ENCODE measurements at places on chromosomes 12 and 14.

DNA sequence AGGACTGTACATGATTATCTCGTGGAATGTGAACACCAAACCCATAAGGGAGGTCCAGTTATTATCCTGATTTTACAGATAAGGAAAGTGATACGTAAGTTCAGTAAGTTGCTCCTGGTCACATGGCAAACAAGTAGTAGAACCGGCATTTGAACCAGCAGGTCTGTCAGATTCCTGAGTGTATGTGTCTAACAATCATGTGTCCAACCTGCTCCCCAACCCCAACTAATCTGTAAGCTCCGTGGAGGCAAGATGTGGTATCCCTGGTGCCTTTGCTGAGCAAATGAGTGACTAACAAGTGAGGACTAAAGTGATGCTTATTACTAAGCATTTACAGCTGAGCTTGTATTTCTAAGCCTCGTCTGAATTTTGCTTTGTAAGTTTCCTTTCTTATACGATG, 65.9 kb downstream of the PTPN21 start:
- DNase-seq, result no peak

DNA sequence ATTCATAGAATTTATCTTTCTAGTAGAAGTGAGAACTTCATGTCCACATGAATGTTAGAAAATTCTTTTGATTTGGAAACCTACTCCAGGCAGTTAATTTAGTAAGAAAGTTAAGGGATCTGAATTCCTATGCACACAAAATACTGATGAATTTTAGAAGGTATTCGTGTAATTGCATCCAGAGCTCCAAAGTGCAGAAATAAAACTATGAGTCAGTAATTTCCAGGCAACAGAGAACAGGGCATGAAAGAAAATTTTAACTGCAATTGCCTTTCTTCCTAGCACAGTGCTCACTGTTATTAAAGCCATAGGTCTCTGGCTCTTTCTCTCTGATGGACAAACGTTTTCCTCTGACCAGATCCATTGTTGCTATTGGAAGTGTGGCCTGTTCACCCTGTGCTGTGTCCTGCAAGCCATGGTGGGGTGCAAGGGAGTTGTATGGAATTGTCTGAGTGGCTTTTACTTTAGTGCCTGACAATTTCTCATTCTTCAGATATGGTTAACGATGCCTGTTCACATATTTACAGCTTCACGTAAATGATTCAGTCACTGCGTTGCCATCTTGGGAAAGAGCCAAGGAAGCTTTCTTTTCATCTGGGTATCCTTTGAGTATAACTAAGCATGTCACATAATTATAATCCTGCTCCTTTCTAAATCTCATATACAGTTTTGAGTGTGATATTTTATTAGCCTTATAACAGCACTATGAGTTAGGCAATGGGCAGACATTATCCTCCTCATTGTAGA, 145.1 kb downstream of the ACSS3 start:
- no peak for DNase-seq

- DNase-seq, result no peak
Observed at GRCh38 chr12:121442028-121442948, 42.4 kb downstream of the RNF34 start.

DNA sequence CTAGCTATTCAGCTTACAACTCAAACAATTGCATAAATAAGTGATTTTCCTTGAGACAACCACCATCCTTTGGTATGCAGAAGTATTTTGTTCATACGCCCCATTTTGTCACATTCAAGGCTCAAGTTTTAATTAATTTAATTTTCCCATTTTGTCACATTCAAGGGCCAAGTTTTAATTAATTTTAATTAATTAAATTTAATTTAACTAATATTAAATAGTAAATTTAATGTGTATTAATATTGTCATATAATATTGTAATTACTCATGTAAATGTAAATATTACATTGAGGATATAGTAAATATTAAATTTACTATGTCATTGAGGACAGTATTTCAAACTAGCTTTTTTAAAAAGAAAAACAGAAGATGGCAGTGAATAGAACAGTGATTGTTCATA, 216.8 kb upstream of the GARIN2 start:
- no peak for DNase-seq

- no peak for DNase-seq
Observed at GRCh38 chr14:99506276-99506675, 25.1 kb downstream of the CCNK start.

DNA sequence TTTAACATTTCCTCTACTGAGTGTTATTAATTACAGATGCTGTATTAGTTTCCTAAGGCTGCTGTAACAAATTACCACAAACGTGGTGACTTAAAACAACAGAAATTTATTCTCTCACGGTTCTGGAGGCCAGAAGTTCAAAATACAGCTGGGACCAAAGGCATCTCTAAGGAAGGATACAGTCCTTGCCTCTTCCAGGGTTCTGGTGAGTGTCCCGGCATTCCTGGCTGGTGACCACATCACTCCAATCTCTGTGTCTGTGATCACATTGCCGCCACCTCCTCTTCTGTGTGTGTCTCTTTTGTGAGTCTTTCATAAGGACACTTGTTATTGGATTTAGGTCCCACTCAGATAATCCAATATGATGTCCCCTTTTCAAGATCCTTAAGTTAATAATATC, 85.1 kb upstream of the CCDC198 start:
- no peak for DNase-seq

GRCh38 chr12:50302686-50303085, 19.4 kb upstream of the LIMA1 start:
- no peak for DNase-seq

DNA sequence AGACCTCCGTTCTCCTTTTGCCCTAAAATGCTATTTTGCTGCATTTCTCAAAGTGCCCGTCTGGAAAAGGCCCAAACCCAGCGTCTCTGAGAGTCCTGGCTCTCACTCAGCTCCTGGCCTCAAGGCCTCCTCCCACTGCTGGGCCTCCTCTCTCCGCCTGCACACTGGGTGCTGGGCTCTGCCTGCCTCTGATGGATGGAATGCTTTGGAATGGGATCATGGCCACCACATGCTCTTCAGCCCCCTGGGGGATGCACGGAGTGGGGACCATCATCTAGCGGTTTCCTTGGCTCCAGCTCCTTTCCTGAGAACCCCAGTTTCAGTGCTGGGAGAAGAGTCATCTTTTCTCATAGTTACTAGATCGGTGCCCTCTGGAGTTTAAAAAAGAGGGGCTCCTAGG, 65.2 kb downstream of the KDM2B start:
- no peak for DNase-seq

- no peak for DNase-seq
Observed at GRCh38 chr12:71455028-71455737, 15.6 kb downstream of the LGR5 start.

DNA sequence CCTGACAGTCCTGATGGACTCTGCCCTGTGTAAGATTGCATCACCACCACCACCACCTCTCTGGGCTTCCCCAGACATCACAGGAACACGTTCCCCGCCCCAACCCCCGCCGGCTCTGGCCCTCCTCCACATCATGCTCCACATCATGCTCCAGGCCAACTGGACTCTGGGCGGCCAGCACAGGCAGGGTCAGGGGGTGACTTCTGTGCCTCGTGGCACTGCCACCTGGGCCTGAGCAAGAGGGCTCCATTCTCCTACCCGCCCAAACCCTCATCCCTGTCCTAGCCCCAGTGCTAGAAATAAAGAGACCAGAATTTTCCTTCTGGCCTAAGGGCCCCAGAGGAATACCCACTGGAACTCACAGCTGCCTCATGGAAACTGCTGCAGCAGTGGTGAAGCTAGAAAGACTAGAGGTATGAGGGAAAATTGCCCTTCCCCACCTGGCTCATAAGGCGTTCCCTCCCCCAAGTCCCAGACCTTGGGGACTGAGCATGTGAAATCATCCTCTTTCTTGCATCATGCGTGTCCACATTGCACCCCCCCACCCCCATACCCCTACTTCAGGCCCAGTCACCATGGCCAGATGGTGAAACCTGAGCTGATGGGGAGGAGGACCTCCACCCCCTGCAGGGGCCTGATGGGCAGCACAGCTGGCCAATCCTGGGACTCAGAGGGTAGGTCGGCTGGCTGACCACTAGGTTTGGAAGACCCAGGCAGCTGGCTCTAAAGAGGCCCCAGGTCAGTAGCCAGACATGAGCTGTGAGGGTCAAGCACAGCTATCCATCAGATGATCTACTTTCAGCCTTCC, at the start of gene INHBE:
Gene INHBE (plus strand): TSS at position 742 of the 808 bp plus-strand sequence. CDS start 230 bp downstream, outside the sequence.
- DNase-seq, result no peak

- DNase-seq, result no peak
Observed at GRCh38 chr14:30034152-30034551, 106.5 kb upstream of the PRKD1 start.

DNA sequence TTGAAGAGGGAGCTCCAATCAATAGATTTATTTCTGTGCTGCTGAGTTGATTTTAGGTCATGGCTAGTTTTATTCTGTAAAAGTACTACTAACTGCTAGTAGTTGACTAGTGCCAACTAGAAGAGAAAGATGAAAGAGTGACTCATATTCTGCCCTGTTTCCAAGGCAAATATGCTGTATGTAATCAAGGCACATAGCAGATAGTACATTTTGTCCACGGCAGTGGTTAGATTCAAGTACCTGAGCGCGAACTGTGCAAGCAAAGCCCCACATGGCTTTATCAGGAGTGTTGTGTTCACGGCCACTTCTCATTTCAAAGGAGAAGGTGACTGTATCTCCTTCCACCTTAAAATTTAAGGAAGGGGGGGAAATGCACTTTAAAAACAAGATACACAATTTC, 126.8 kb downstream of the TRAFD1 start:
- DNase-seq, result no peak

DNA sequence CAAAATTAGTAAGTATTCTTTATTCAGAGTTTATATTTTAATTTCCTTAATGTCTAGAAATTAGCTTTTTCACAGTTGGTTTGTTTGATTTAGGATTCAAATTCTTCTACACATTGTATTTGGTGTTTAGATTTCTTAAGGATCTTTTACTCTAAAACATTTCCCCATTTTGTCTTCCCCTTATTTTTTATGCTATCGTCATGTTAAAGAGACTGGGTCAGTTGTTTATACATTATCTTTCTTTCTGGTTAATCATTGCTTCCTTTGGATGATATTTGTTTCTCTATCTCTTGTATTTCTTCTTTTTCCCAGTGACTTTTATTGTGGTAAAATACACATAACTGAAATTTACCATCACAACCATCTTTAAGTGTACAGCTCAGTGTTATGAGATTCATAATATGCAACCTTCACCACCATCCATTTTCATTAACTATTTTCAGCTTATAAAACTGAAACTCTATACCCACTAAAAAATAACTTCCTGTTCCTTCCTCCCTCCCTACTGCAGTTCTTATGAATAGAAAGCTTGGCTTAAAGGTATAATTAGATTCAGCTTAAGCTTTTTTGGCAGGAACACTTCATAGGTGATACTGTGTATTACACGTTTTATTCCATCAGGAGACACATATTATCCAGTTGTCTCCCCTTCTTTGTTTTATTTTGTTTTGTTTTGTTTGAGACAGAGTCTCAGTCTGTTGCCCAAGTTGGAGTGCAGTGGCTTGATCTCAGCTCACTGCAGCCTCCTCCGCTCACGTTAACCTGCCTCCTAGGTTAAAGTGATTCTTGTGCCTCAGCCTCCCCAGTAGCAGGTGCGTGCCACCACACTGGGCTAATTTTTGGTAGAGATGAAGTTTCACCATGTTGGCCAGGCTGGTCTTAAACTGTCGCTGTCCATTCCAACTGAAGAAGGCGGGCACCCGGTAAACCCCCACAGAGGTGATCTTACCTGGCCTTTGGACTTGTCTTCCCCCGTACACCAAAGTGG, 45.0 kb downstream of the NOPCHAP1 start:
- DNase-seq, result no peak

DNA sequence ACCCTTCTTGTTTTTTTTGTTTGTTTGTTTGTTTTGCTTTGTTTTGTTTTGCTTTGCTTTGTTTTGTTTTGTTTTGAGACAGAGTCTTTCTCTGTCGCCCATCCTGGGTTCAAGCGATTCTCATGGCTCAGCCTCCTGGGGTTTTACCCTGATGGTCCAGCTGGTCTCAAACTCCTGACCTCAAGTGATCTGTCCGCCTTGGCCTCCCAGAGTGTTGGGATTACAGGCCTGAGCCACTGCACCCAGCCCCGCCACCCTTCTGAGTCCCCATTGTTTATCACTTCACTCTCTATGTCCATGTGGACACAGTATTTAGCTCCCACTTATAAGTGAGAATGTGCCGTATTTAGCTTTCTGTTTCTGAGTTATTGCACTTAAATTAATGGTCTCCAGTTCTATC, 36.9 kb upstream of the BICD1 start:
- no peak for DNase-seq

GRCh38 chr14:72512281-72512680, 381.6 kb downstream of the DPF3 start:
- no peak for DNase-seq

GRCh38 chr14:52312931-52313355, 1.2 kb upstream of the PTGER2 start:
- DNase-seq, result no peak

DNA sequence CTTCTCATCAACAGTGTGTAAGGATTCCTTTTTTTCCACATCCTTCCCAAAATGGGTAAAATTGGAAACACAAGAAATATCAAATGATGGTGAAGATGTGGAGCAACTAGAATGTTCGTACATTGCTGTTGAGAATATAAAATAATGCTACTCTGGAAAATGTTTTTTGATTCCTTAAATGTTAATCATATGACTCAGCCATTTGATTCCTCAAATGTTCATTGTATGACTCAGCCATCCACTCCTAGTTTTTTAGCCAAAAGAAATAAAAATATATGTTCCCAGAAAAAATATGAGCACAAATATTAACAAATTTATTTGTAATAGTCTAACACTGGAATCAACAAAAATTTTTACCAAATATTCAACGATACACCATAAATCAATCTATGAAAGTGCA, 1108.6 kb downstream of the LRFN5 start:
- no peak for DNase-seq

DNA sequence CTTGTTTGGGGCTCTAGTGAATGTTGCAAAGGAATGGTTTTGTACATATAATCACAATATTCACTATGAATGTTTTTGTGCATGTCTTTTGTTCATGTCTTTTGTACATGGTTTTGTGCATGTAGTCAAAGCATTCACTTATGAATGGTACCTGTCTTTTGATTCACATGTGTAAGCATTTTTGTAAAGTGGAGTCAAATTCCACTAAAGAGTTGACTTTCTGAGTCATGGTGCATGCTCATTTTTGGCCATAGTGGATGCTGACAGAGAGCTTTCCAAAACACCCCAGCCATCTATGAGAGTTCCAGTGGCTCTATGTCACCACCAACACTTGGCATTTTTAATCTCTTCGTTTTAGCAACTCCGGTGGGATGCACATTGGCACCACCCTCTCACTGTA, 1185.9 kb upstream of the TMEM132C start:
- no peak for DNase-seq

GRCh38 chr14:75558440-75558839, 20.0 kb upstream of the FLVCR2 start:
- DNase-seq, result no peak

DNA sequence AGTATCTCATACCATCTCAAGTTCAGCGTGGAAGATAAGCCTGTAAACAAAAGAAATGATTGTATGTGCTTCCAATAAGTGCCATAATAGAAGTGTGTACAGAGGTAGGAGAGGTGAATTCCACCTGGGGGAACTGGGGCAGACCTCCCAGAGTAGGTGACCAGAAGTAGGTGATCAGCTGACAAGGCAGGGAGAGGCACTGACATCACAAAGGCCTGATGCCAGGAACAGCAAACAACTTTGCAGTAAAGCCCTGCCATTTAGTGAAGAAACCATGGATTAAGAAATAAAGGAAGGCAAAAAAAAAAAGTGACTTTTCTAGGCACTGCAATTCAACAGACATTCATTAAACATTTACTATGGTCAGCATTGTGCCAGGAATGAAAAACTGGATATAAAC, 31.1 kb downstream of the NR1H4 start:
- DNase-seq, result no peak
